ENCODE measurements at places on chromosomes 12 and 14. TPM values are rescaled to one million over a fixed set of nuclear protein-coding genes. Genes with fewer than 3 reads are reported as not detected.

- DNase-seq = no peak
- H3K4me1 ChIP-seq = no peaks in the 10 kb centered on the region
- no peaks in the 10 kb centered on the region for H3K27me3 ChIP-seq
These were observed 57.5 kb downstream of the AP5M1 start for GRCh38 chr14:57326253-57326652.

HOXC12 gene
- total RNA-seq = not detected

DNA sequence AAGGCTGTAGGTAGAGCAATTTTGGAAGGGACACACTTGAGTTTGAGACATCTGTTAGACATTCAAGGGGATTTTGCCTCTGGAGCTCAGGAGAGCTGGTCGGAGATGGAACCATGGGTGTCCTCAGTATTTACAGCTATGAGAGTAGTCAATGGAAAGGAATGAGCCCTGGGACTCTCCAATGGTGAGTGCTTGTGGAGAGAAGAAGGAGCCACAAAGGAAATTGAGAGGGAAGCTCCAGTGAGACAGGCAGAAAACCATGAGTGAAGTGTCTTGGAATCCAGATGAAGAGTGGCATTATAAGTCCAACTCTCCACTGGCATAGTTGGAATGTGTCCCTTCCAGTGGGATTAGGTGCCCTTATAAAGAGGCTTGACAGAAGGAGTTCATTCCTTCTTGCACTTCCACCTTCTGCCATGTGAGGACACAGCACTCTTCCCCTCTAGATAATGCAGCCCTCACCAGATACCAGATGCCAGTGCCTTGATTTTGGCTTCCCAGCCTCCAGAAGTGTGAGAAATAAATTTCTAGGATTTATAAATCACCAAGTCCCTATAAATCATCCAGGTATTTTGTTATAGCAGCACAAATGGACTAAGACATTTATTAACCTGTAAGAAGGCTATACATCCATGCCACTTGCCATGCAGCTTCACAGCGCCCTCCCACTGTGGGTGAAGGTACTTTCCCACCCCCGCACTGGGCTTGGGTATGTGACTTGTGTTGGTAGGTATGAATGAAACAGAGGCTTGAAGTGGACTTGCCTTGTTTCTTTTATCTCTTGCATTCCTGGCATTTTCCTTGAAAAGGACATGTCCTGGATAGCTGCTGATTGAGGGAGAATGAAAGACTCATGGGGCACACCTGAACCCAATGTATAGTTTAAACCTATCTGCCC, 27.3 kb downstream of the LLPH start:
- no peak overlapping the region for H3K27ac ChIP-seq
- H3K27me3 ChIP-seq = peaks cover 37% of the 10 kb centered on the region
- no peaks in the 10 kb centered on the region for H3K36me3 ChIP-seq
- peaks cover 4% of the 10 kb centered on the region for H3K4me1 ChIP-seq
- no peak overlapping the region for H3K4me3 ChIP-seq

SERPINA3 gene
- not detected for total RNA-seq

TSHR gene
- total RNA-seq = 1.0 TPM

All from activated CD4-positive, alpha-beta T cell treated with anti-CD3 and anti-CD28 coated beads, Interleukin-2, amount 10 ng/mL, durations not matched to agents 7 days and 5 days (primary cell).